ENCODE measurements at places on chromosomes 5 and 9.
A peak's percentile ranks its signal among the peaks of the same experiment; 100 is the strongest.

GRCh38 chr5:95848701-95849100 lies 26.2 kb upstream of the GLRX start:
- no peak for DNase-seq

DNA sequence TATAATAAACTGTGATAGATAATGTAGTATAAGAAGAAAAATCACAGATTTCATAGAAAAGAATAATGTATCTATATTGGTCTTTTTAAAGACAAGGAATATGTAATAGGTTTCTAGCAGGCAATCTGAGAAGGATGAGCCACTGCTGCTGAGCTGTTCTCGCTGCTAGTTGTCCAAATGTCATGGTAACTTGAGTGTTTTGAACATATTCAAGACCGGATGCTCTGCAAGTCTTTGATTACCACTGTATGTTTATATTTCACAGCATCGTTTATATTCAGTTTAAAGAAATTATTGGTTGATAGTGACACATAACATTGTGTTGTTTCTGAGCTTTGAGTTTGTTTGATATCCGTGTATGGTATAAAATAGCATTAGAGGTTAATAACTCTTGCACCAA lies 9.6 kb downstream of the C5orf47 start:
- no peak for DNase-seq

GRCh38 chr5:160198146-160198545 lies 31.2 kb upstream of the FABP6 start:
- no peak for DNase-seq

DNA sequence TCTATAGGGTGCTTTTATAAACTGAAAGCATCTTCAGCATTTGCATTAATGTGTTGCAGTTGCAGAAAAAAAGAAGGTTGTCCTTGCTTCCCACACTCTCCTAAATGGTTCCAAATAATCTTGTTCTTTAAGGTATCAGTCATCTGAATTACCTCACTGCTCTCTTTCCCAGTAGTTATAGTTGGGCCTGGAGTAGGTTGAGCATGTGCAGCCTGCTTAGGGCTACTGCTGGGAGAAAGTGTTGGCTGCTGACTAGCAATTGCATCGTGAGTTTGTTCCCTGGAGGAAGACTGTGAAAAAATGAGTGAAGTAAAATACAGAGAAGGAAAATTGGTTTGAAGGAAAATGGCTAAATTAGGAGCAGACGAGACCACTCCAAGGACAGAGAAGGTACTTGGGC lies 74.5 kb downstream of the PRR16 start:
- DNase-seq = no peak

DNA sequence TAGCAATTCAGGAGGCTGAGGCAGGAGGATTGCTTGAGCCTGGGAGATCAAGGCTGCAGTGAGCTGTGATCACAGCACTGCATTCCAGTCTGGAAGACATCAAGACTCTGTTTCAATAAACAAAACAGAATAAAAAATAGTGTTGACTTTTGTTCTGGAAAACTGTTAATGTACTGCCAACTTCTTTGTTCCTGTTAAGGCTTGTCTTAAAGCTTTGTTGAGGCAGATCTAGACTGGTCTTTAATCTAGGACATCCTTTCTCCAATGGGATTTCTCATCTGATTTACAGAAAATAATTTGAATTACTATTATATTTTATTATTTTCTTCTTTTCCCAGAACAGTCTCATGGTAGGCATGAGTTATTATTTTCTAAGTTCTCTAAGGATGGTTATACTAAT lies 26.0 kb downstream of the BDP1 start:
- DNase-seq = no peak

- no peak for DNase-seq
These were observed 31.5 kb upstream of the ZCCHC9 start for GRCh38 chr5:81269751-81270393.

DNA sequence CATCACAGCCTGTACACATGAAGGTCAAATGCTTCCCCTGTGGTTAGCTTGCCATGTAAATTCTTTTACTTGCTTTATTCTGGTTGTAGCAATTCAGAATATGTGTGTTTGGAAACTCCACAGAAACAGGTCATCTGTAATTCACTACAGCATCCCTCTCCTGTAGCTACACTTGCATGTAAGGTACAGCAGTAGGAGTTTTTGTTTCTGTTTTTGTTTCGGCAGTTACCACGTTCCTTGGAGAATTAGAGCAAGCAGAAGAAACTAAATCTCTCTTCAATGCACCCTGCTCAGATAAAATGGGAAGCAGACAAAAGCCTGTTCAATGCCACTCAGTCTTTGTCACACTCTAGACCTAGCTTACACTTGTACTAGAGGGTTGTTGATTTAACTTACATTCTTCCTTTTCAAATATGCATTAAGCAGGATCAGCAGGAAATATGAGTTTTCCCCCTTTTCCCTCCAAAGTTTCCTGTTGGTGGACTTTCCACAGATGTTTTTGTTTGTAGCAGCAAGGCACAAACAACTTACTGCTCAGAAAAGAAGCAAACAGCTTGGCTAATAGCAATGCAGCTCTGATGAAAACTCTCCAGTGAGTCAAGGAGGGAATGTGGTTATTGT lies 80.9 kb downstream of the YIPF5 start:
- no peak for DNase-seq

- DNase-seq = no peak
These were observed 405.3 kb upstream of the CLINT1 start for GRCh38 chr5:158264264-158264663.

DNA sequence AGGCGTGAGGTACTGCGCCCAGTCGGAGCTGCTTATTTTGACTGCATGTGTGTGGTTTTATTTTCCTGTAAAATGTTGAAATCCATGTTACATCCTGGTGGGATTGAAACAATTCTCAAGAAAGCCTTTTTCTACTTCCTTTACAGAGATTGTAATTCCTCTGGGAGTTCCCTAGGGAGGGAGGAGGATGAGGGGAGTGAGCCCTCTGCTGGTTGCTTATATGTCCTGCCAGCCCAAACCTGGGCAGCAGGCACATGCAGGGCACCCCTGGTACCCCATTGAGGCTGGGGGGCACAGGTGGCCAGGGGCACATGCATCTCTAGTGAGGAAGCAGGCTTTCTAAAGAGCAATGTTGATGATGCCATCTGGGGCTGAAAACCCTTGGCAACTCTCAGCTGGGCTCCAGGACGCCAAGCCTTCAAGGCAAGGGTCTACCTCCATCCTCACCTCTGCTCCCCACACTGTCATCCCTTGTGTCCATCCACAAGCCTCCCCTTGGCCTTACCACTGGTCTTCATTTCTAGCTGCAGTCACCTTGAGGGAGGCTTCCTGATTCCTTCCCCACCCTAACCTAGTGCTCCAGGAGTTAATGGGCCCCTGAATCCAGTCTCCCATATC lies 84.7 kb upstream of the TNFSF8 start:
- DNase-seq = peak; percentile 7

DNA sequence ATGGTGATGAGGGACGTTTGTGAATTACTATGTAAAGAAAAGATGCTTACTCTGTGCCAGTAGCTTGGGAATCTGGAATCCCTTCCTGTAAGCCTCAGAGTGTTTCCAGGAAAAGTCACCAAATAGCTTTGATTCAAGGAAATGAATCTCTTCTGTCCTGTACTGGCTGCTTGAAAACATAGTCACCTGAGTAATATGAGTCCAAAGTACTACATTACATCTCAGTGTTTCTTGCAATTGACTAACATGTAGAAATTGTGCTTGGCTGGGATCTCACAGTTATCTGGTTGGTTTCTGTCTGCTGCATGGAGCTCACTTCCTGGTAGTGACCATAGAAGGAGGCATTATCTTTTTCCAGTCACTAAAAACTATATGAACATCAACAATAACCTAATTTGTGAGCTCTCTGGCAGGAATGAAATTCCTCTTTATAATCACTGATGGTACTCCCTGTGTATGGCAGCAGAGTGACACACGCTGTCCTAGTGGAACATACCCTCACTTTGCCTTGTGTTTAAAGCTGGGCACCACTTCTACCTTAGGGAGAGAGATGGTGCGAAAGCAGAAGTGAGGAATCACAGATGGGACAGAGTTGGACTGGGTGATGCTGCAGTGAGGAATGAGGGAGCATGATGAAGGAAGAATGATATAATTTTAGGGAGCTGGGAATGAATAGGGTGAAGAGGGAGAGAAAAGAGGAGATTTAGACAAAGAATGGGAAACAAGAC lies 568.5 kb downstream of the RAB3C start:
- DNase-seq = no peak

DNA sequence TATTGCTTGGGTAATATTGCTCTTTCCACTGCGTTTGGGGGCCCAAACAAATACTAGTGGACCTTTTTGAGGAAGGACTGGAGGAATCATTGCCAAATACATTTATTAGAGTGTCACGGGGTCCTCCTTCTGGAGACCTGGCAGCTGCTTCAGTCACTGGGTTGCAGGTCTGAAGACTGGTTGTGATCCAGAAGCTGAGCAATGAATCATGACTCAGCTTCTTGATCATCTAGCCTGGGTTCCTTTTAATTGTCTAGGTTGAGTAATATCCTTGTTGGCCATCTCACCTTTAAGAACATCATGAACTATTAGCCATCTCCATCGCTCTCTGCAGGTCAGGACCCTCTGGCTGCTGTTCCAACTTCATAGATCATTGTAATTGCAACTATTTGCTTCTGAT lies 15.4 kb upstream of the UBAP1 start:
- DNase-seq = no peak

DNA sequence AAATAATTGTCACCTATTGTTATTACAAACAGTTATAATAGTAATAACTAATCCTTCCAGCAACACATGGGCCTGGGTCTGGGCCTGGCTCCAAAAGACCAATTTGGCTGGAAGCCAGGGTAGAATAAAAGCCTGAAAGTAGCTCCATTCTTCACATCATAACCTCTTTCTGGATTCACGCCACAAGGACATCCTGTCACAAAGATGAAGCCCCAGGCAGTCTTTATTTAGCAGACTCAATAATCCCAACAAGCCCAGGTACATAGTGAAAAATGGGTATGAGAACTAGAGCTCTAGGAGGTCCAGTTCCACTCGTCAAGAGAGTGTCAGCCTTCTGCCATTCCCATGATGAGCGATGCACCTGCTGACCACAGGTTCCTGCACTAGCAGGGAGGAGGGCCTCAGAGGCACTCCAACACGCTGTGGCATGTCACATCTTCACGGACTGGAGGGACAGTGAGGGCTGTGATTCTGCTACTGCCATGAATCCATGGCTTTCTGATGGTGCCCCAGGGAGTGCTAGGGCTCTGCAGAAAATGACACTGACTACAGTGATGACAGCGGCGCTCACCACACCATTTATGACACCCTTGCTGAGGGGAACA lies 124.9 kb downstream of the SPOCK1 start:
- DNase-seq = no peak

GRCh38 chr5:36662291-36662851 lies 56.0 kb downstream of the SLC1A3 start:
- DNase-seq = no peak

DNA sequence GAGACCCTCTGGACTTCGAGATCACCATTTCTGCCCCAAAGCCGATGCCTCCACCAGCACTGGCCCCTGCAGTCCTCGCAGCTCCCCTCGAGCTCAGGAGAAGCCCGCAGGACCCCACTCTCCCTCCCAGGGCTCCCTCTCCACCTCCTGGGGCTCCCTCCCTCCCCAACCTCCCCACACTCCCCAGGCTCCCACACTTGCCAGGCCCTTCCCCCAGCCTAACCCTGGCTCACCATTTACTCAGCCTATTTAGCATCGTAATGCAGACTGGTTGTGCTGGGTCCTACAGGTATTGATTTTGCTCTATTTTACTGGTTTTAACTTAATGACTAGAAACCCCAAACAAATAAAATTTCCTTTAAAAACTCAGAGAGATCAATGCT lies 23.7 kb upstream of the TMEM250 start:
- no peak for DNase-seq
